Pons (tissue), 1 donor: ENCODE measurements at places on chromosomes 1 and 21.

GRCh38 chr1:235504122-235504493 lies at the start of gene B3GALNT2:
Gene B3GALNT2 (minus strand): TSS chr1:235504452. CDS start chr1:235504252, 200 bp downstream.
- no peak for DNase-seq

DNA sequence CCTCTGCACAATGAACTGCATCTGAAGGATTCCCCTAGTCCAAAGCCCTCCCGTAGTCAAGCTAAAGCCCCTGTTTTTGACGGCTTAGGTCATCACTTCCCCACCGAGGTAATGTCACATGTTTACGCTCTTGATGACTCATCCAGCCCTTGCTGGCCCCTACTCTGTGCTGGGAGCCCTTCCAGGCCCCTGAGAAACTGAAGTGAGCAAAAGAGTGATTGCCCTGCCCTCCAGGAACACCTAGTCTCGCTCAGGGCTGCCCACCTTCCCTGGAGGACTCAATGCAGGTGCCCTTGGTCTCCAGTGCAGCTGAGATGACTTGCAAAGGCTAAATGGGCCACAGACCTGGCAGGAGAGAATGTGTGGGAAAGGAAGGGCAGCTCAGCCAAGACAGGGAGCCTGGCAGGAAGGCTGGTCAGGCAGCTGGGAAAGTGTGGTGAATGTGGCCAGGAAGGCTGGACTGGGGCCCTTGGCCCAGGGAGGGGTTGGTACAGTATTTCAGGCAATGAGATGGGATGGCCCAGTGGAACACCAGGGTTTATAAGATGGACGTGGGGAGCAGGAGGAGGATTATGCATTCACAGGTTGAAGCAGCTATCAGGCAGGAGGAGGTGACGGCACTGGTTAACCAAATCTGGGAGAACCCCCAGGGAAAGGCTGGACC lies 345.6 kb downstream of the NPHP4 start:
- DNase-seq: no peak

DNA sequence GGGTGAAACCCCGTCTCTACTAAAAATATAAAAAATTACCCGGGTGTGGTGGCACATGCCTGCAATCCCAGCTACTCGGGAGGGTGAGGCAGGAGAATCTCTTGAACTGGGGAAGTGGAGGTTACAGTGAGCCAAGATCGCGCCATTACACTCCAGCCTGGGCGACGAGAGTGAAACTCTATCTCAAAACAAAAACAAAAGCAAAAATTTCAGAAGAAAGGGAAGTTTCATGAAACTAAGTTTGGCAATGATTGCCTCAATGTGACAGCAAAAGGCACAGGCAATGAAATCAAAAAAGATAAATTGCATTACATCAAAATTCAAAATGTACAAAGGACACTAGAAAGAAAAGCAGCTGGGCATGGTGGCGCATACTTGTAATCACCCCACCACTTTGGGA lies 40.1 kb downstream of the BTF3L4 start:
- DNase-seq: no peak

GRCh38 chr21:16550917-16551741 lies 821.3 kb downstream of the USP25 start:
- no peak for DNase-seq

GRCh38 chr1:63753591-63753990 lies 20.2 kb upstream of the ROR1 start:
- DNase-seq: no peak

- DNase-seq: no peak
Observed at GRCh38 chr1:119260506-119260905, 108.1 kb upstream of the HAO2 start.

DNA sequence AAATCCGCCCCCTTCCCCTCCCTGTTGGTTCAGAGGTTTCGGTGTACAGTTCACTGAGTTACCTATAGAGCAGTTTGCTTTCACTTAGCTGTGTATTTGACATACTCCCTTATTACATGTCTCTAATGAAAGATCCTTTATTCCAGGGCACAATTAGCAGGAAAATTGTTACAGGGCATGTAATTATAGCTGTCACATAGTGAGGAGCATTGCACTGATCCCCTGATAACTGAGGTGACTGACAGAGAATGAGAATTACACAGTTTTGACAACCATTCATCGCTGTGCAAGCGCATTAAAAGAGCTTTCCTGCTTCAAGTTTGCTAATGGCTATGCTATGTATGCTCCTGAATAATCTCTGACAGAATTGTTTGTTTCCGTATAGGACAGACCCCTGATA lies 26.9 kb downstream of the DAP3 start:
- DNase-seq: no peak

- DNase-seq: no peak
Observed at GRCh38 chr21:33236766-33237165, 7.0 kb downstream of the IFNAR2 start.

DNA sequence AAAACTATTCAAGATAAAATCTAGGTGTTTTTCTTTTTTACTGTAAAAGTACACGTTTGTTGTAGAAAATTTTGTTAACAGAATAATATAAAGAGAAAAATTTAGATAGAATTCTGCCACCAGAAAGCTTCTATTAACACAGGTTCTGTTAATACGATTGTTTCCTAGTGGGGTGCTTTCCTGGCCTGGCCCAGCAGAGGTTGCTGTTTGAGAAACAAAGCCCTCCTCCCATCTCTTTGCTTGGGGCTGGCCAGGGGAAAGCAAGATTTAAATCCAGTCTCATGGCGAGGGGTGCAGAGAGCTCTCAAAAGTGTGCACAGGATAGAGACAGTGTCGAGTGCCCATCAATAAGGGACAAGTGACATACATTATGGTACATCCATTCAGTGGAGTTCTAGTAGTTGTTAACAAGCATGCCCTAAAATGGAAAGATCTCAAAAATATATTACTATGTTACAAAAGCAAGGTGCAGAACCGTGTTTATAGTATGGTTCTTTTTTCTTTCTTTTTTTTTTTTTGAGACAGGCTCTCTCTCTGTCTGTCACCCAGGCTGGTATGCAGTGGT lies 14.6 kb upstream of the ACBD3 start:
- no peak for DNase-seq

GRCh38 chr1:200992382-200993048 lies 31.0 kb downstream of the KIF21B start:
- DNase-seq: no peak
